ENCODE measurements at places on chromosomes 7 and 10. TPM values are rescaled to one million over a fixed set of nuclear protein-coding genes. Genes with fewer than 3 reads are reported as not detected.
A peak's percentile ranks its signal among the peaks of the same experiment; 100 is the strongest.

The LIPN gene
- 1.4 TPM for total RNA-seq

DNA sequence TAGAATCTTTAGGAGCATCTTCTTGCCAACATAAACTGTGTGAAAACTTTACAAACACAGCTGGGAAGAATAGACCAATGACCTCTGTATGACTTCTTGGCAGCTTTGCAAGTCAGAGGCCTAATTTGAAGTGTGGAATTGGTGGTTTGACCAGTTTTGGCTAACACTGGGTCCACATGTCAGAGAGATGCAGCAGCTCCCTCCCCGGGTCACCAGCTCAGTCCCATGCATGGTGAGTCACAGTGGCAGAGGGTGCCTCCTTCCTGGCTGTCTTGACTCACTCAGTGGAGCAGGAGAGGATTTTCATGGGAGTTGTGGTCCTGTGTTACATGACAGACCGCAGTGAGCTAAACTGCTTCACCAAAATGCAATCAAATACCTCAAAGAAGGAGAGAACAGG, 8.2 kb upstream of the STARD3NL start:
- peak; percentile 98 for ATAC-seq

DNA sequence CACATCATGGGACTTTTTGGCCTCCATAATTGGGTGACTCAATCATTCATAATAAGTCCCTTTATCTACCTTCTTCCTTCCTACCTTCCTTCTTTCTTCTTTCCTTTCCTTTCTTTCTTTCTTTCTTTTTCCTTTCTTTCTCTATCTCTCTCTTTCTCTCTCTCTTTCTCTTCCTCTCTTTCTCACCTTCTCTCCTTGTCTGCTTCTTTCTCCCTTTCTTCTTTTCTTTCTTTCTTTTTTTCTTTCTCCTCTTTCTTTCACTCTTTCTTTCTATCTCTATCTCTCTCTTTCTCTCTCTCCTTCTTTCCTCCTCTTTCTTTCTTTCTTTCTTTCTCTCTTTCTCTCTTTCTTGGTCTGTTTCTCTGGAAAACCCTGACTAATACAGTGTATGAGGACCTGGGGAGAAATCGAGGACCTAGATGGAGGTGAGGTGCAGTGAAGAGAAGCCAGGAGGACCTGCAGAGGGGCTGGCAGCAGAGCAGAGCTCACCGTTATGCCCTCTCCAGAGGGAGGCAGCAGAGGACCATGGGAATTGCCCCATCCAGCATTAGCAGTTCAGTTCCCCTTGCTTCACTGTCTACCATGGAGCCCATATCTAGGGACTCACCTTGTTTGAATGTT, 52.7 kb upstream of the BTRC start:
- ATAC-seq, result peak; percentile 88

The CNNM1 gene
- 0.36 TPM for total RNA-seq

DNA sequence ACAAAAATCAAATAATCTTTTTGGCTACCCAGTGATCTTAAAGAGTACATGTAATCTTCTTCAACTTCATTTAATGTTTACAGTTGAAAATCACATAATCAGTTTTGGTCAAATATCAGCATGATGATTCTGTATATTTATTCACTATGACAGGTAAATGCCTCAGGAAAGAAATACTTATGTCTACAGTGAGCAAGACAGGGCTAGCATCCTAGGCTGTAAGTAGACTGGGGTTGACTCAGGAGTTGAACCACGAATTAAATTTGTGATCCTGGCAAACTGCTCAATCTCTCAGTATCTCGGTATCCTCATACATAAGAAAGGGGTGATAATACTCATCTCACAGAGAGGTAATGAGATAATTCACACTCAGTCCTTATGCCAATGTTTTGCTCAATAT, 71.8 kb downstream of the SEMA3D start:
- ATAC-seq, result peak; percentile 50

- ATAC-seq, result peak; percentile 48
Observed at GRCh38 chr7:23759671-23760391, 49.8 kb downstream of the STK31 start.

DNA sequence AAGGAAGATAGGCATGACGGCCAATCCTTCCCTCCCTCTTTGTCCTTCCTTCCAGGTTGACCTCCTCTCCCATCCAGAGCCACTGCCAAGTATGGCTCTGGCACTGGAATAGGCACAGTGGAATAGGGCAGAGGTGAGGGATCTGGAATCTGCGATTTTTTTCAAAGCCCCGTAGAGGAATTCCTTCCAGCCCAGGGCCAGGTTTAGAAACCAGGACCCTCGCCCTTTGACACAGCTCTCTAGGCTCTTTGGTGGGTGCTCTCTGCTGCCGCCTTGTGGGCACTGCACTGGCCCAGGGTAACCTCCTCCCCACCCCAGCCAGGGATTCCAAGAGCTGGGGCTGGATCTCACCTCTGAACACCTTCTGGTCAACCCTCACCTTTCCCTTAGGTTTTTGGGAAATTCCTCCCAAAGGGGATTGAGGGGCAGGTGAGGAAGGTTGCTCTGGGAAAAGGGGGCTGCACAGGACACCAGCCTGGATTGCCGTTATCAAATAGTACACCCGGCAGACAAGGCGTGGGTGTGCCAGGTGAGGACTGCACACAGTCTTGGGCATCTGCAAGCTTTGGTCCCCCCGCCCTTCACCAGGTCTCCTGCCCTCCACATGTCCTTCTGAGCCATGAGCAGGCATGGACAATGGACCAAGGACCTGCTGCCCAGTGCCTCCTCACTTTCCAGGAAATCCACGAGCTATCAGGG, 22.8 kb downstream of the C10orf105 start:
- ATAC-seq, result peak; percentile 66

GRCh38 chr7:2539031-2539911, 16.1 kb downstream of the BRAT1 start:
- no peak for ATAC-seq

The CHST3 gene
- 9.0 TPM for total RNA-seq

GRCh38 chr7:76246804-76247389, 45.2 kb downstream of the SRRM3 start:
- ATAC-seq, result no peak

- no peak for ATAC-seq
Observed at GRCh38 chr10:81093056-81093455, 555.4 kb downstream of the SH2D4B start.

GRCh38 chr10:66362522-66362921, 563.3 kb upstream of the LRRTM3 start:
- ATAC-seq, result no peak
